ENCODE measurements at places on chromosomes 6 and 20.

DNA sequence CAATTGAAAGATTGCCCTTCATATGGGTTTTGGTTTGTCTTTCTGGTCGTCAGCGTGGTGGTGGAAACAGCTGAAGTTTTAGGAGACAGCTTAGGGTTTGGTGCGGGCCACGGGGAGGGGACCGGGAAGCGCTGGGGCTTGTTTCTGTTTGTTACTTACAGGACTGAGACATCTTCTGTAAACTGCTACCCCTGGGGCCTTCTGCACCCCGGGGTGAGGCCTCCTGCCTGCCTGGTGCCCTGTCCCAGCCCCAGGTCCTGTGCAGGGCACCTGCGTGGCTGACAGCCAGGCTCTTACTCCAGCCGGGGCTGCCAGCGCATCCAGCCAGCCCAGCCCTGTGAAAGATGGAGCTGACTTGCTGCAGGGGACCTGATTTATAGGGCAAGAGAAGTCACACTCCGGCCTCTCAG is 22.8 kb downstream of the NPEPL1 start:
- no peak for DNase-seq

DNA sequence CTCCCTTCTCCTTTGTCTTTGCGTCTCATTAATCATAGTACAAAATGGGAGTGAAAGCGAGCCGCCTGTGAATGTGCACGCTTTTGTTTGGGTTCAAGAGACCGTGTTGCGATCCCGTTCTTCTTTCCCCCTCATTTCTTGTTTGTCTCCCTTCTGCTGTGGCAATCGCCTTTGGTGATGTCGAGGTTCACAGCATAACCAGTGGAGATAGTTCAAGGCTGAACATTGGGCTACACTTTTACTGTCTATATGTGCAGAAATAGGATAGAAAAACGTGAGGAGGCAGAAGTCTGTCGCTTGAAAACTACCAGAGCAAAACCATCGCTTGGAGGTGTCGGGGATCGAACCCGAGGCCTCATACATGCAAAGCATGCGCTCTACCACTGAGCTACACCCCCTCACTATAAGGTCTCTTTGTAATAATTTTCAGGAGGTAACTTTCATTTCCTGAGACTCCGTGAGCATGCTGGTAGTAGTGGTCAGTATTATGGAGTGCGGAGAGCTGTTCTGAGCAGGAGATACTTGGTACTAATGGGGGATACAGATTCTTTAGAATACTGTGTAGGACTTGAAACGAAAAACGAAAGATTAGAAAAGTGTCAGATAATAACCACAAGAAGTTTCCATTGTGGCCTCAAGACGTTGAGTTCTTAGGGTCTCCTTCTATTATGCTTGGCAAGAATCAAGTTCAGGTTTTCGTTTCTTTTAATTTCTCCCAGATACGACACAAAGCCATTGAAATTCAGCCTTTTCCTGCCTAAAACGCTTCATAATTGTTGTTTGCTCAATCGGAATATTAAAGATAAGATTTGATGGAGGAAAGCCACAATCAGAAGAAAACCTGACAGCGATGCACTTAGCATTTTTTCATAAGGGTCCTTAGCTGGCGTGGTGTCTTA is 106.6 kb downstream of the TRIM27 start:
- no peak for DNase-seq

- no peak for DNase-seq
These were observed 842 bp downstream of the POLR1C start for GRCh38 chr6:43517505-43518357.

GRCh38 chr6:7590918-7591302 is 912 bp downstream of the SNRNP48 start:
- DNase-seq = no peak

DNA sequence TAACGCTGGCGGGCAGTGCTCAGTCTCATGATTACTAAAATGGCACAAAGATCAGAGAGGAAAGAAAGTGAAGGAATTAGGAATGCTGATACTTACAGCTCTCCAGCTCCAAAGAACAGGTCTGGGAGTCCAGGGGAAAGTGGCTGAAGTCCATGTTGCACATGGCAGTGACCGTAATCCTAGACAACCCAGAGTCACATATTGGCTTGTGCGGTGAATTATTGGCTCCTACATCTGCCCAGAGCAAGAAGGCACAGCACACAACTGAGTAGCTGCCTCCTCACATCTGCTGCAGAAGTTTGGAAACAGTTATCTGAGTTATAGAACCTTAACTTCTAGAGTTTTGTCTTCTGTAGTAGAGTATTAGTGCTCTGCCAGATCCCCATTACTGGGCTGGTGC is 47.2 kb downstream of the GABRR2 start:
- no peak for DNase-seq

- DNase-seq = no peak
These were observed 64.5 kb downstream of the CDC5L start for GRCh38 chr6:44451803-44452695.

- DNase-seq = no peak
These were observed 34.4 kb downstream of the CDH26 start for GRCh38 chr20:59992526-59993084.

- no peak for DNase-seq
These were observed 29.9 kb upstream of the FAM210B start for GRCh38 chr20:56328861-56329260.

- no peak for DNase-seq
These were observed 27.1 kb downstream of the COX4I2 start for GRCh38 chr20:31664696-31665354.

DNA sequence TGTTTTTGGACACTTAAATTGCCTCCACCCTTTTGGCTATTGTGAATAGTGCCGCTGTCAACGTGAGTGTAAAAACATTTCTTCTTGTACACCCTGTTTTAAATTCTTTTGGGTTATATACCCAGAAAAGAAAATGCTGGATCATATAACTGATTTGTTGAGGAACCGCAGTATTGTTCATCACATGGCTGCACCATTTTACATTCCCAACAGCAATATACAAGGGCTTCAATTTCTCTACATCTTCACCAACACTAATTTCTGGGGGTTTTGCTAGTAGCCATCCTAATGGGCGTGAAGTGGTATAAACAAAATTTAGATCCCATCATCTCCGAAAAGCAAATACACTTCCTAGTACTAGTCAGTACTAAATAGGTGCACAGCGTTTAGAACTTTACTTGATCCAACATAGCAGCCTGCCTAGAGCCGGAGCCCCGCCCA is 579 bp upstream of the BPHL start:
- no peak for DNase-seq

- DNase-seq = no peak
These were observed 511.2 kb upstream of the JARID2 start for GRCh38 chr6:14734416-14735340.

- DNase-seq = no peak
These were observed 47.1 kb downstream of the HLA-F start for GRCh38 chr6:29770306-29770705.

- DNase-seq = no peak
These were observed 90.7 kb downstream of the SNAP25 start for GRCh38 chr20:10309326-10309725.

- DNase-seq = no peak
These were observed 168.2 kb downstream of the GPX5 start for GRCh38 chr6:28693751-28694443.

- DNase-seq = no peak
These were observed 5.5 kb downstream of the DYNLT1 start for GRCh38 chr6:158639056-158639455.

DNA sequence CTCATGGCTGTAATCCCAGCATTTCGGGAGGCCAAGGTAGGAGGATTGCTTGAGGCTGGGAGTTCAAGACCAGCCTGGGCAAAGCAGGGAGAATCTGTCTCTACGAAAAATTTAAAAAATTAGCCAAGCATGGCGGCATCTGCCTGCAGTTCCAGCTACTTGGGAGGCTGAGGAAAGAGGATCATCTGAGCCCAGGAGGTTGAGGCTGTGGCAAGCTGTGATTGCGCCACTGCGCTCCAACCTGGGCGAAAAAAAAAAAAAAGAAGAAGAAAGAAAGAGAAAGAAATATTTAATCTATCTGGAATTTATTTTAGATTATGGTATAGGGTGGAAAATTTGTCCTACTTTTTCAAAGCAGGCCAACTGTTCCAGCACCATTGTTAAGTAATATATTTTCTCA is 32.2 kb upstream of the HIVEP1 start:
- no peak for DNase-seq

DNA sequence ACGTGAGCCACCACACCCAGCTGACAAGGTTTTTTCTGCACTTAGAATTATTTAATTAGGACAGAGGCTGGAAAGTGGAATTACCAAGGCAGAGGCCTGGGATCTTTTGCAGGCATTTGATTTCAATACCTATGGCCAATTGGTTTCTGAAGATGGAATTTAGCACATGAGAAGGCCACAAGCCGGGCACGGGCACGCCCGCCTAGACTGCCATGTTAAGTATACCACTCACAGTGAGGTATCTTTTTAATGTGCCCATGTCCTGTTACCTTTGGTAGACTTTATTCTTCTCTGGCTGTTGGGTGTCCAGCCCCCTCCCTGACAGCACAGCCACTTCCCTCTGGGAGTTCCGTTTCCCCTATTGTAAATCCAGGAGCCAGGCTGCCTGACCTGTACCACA is 18.0 kb upstream of the TAF8 start:
- no peak for DNase-seq

- DNase-seq = no peak
These were observed 158.6 kb upstream of the RIMS1 start for GRCh38 chr6:71727632-71728294.

GRCh38 chr6:160161647-160161986 is 40.0 kb downstream of the SLC22A1 start:
- DNase-seq = no peak

DNA sequence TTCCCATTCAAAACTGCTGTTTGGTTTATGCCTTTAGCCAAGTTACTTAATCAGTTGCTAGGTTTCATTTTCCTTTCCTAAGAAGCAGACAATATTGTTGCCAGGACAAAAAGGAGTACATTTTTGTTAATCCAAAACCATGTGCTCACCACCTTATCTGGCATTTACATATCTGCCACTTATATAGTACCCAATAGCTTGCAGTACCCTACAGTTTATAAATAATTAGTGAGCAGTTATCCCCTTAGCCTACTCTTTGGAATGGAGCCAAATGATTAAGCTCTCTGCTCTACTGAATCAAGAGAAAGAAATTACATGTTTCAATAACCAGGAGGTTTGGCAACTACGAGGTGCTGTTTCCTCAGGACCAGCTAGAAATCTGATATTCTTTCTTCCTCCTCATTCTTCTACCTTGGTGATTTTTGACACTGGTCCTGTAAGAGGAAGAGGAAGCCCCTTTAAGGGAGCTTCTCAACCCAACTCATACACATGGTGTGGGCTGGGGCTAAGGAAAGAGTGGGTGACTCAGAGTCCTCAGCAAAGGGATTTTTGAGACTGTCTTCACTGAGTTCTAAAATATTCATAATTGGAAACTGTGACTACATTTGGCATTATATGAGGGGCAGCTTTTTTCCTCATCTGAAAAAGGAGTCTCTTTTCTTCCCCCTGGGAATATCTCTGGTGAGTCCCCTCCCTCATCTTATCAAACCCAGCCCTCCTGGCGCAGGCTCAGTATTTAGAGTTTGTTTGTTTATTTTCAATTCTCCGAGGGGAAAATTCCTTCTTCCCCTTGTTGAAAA is 1.5 kb downstream of the ZNFX1 start:
- DNase-seq = no peak
